ENCODE measurements at places on chromosomes 1 and 21.

DNA sequence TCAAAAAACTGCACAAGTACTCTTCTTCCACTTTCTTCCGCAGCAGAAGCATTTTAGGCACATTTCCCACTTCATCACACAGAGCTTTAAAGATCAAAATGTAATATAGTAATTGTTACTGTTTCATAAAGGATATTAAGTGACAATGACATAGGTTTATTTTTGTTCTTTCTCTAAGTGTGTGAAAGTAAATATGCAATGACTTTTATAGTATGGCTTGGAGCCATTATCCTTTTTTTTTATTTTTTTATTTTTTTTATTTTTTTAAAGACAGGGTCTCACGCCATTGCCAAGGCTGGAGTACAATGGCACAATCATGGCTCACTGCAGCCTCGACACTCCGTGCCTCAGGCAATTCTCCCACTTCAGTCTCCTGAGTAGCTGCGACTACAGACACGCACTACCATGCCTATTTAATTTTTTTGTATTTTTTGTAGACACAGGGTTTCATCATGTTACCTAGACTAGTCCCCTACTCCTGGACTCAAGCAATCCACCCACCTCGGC is 7.0 kb downstream of the TRIM33 start:
- no peak for DNase-seq

DNA sequence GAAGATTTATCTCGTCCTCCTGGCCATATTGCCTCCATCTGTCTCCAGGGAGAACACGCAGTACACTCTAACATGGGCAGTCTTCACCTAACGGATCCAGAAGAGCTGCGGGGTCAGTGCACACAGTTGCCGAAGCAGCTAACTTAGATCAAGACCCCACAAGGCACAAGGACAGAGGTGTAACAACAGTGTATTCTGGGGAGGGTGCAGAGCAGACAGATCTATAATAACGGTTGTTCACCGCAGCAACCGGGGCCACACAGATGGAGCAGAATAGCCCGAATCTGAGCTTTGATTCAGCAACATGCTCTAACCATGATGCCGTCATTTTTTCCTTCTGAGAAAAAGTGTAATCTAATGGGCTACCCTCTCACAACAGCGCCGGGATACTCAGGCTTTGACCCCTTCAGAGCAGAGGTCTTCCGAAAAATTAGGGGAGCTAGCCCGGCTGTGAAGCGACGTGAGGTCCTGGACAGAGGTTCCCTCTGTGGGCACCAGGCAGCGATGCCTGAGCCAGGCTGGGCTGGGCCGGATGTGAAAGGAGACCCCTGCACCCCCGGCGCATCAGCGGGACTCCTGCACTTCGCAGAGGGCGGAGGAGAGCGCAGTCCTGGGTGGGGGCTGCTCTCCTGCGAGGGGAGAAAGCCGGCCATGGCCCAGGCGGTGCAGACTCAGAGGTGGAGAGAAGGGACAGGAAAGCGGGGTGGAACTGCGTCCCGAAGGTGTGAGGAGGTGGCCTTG is 57.5 kb downstream of the BCL9 start:
- DNase-seq, result no peak

DNA sequence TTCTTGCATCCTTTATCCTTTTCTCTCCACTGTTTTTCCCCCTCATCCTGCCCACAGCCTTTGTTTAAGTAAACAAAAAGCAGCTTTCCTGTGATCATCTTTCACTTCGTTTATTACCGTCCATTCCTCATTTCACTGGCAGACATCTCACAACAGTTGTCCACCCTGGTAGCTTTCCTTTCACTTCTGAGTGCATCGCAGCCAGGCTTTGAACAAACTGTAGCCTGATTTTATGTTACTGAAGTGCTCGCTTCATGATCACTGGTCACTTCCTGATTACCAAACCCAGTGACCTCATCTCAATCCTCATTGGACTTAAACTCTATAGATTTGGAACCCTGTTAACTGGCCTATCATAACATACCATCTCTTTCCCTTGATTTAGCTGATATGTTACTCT is 67.7 kb downstream of the SDCCAG8 start:
- DNase-seq, result no peak

GRCh38 chr1:27752360-27752759 is 20.7 kb upstream of the STX12 start:
- DNase-seq, result no peak

DNA sequence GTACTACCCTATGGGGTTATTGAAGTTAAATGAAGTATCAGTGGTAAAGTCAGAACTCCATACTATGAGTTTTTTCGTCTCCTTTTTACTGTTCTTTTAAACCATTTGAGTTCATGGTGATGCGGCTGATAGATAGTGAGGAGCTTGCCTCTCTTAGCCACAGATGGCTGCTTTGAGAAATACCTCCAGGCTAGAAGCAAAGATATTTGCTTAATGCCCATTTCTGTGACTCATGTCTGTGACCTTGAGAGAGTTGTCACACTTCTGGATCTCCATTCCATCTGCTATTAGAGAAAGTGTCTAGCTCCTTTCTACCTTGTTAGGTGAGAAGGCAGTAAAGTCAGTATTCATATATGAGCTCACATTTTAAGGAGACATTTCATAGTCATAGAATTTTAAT is 89.5 kb upstream of the PLXNA2 start:
- no peak for DNase-seq

DNA sequence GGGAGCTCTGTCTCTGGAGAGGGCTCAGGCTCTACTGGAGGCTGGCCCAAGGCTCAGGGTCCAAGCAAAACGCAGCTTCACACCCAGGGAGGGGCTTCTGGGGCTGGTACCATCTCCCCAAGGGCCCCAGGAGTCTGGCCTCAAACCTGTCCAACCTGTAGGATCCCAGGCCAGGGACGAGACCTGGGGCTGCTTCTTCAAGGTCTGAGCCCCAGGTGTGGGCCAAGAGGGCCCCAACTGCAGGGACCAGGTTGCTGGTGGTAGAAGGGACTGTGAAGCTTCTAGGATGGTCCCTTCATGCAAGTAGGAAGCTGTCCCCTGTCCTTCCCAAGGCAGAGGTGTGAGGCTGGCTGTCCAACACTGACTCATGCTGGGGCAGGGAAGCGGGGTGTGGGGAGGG is 7.8 kb upstream of the MMEL1 start:
- no peak for DNase-seq

- no peak for DNase-seq
Measured at GRCh38 chr1:238060061-238060460, 169.3 kb upstream of the ZP4 start.
